ENCODE measurements at places on chromosomes 12 and 14. TPM values are rescaled to one million over a fixed set of nuclear protein-coding genes. Genes with fewer than 3 reads are reported as not detected.
A peak's percentile ranks its signal among the peaks of the same experiment; 100 is the strongest.

GRCh38 chr12:54443446-54443845 is 24.4 kb upstream of the ITGA5 start:
- ATAC-seq: no peak

DNA sequence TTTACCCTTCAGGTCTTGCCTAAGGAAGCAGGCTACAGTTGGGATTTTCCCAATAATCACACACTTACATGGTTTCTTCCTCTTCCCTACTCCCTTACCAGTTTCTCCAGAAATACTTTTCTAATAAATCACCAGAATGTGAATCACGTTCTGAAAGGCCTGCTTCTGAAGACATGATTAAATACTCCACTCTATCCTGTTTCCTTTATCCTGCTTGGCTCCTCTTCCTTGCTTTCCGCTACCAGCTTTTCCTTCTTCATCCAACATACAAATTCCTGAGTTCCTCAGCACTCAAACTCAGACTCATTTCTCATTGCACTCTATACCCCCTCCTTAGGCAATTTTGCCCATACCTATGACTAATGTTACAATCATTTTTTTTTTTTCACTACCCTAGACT is 118.3 kb downstream of the MGAT4C start:
- ATAC-seq: no peak

GRCh38 chr12:91813701-91814100 is 331.9 kb downstream of the BTG1 start:
- ATAC-seq: no peak

DNA sequence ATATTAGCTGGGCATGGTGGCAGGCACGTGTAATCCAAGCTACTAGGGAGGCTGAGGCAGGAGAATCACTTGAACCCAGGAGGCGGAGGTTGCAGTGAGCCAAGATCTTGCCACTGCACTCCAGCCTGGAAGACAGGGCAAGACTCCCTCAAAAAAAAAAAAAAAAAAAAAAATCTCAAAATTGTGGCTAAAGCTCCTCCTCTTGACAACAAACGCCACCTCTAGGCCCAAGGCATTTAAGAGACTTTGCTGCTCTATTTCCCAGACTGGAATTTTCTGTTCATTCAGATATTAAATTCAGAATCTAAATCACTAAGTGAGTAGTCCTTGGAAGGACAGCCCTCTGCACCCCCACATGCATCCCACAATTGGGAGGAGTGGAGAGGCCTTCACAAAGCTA is 1.4 kb downstream of the ZFYVE1 start:
- ATAC-seq: no peak

- no peak for ATAC-seq
Measured at GRCh38 chr12:106178562-106178961, 39.8 kb upstream of the NUAK1 start.

- no peak for ATAC-seq
Measured at GRCh38 chr12:5514545-5514944, 82.6 kb downstream of the NTF3 start.

DNA sequence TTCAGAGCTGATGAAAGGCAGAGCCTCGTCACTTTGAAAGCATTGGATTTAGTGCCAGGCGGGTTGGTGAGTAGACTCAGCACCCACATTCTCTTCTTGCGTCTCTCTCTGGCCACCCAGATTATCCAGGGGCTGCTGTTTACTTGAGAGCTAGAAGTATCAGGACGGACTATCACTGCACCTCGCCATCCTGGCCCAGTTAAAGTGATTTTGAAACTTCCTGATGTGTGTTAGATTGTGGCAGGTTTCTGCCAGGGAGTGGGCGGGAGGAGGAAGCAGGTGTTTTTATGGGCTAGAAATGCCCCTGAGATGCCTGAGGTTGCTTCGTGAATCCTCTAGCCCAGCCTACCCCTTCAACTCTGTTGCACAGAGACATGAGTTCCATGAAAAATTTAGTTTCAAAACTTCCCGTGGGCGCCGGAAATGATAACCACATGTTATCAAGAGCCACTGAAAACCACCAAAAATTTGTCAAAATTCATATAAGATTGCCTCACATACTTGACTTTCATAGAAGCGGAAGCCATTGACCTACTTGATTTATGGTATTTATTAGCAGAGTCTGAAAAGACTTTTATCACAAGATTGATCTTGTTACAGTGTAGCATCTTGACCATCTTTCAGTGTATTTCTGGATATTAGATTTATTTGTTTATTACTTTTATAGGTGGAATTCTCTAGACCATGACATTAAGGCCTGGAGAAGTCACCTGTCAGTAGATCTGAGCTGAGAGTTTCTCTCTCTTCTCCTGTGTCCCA is 466.0 kb downstream of the RAD51B start:
- ATAC-seq: peak; percentile 65

DNA sequence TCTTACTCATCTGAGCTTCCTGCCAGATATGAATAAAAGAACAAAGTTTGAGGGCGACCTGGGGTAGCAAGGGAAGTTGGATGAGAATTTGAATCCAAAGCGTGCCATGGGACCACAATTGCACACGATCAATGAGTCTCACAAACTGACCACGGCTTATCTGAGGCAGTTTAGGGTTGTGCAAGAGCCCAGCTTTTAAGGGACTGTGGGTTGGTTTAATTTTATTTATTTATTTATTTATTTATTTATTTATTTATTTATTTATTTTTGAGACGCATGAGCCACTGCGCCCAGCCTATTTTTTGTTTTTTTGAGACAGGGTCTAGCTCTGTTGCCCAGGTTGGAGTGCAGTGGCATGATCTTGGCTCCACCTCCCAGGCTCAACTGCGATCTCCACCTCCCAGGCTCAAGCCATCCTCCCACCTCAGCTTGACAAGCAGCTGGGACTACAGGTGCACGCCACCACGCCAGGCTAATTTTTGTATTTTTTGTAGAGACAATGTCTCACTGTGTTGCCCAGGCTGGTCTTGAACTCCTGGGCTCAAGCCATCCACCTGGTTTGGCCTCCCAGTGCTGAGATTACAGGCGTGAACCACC is 1.1 kb downstream of the AMDHD1 start:
- no peak for ATAC-seq

DNA sequence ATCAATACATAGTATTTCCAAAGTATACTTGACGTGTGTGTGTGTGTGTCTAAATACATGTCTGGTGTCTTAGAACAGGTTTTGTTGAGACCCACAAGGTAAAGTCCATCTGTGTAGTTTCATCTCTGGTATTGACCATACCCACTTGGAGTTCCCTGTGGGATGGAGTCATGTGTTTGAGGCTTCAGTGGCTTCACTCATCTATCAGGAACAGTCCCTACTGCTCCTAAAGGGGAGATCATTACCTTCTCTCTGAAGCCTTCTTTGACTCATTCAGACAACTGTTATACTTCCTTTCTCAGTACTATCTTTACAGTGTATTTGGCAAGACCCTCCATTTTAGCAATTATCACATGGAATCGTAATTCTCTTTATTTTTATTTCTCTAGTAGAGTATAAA is 14.2 kb downstream of the RAB21 start:
- no peak for ATAC-seq

The DEGS2 gene
- 8.3 TPM for total RNA-seq

The PRKAG1 gene
- total RNA-seq: 62.7 TPM

The MSI1 gene
- total RNA-seq: not detected

The PPP1R3E gene
- total RNA-seq: 68.8 TPM

The OLR1 gene
- not detected for total RNA-seq

The NID2 gene
- total RNA-seq: 0.13 TPM

All from activated T-helper 17 cell treated with anti-CD3 and anti-CD28 coated beads, Interleukin-2, amount 50 U/mL, for 72 hours (primary cell).